ENCODE measurements at places on chromosomes 1 and 21.

DNA sequence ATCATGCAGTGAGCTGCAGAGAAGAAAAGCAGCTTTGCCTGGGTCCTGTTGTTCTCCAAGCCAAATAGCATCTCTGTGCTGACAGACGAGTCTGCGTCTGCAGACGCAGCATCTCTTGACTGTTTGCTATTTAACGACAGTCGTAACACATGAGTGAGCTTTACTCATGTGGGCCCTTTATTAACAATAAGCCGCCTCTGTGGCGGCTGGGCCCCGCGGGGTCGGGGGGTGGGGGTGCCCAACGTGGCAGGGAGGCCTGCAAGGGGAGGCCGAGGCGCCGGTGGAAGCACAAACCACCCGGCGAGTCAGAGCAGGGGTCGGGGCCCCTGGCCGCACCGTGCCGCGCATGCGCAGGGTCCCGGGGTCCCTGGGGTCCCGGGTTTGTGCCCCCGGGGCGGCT, 435.1 kb downstream of the KIF26B start:
- DNase-seq, result no peak

DNA sequence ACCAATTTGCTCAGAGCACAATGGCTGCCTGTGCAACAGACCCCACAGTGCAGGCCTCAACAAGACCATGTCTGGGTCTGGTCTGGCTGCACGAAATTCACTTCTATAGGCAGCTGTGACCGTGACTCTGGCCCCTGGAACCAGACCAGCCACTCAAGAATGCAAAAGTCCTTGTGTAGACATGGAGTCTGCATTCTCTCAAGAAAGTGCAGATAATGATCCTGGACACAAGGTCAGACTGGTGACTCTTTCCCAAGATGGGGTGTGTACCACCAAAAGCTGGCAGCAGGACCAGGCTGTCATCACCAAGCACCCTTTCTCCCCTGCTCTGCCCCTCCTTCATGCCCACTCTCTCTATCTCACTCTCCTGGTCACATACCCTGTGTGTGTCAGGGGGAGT, 7.1 kb upstream of the METTL25B start:
- DNase-seq, result no peak

- no peak for DNase-seq
These were observed 18.1 kb downstream of the LDLRAD1 start for GRCh38 chr1:53999920-54000319.

- no peak for DNase-seq
These were observed 32.9 kb downstream of the IVNS1ABP start for GRCh38 chr1:185284116-185284515.

DNA sequence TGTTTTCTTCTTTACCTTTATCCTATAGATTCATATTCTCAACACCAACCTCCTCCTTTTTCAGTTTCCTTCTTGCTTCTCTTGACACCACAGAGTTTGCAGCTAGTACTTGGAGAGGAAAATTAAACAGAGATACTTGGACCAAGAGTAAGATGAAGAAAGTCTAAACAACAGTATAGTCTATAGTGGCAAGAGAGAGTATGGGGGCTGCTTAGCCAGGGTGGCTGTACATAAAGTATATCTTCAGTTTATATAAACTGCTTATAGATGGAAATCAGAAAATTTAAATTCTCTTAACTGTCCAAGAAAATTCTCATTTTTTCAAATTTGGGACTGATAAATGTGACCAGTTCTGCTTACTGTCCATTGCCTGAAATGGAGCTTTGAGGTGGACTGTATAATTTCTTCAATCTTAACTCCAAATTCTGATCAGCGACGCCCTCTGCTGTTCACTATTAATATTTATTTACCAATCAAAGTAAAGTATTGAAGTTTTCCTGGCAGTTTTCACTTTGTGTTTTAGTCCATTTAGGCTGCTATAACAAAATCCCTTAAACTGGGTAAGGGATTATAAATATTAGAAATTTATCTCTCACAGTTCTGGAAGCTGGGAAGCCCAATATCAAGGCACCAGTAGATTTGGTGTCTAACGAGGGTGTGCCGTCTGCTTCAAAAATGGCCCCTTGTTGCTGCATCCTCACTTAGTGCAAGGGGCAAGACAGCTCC, 14.8 kb upstream of the METTL18 start:
- peak; percentile 43 for DNase-seq

GRCh38 chr21:42105476-42106315, 34.6 kb downstream of the UMODL1 start:
- DNase-seq, result no peak

DNA sequence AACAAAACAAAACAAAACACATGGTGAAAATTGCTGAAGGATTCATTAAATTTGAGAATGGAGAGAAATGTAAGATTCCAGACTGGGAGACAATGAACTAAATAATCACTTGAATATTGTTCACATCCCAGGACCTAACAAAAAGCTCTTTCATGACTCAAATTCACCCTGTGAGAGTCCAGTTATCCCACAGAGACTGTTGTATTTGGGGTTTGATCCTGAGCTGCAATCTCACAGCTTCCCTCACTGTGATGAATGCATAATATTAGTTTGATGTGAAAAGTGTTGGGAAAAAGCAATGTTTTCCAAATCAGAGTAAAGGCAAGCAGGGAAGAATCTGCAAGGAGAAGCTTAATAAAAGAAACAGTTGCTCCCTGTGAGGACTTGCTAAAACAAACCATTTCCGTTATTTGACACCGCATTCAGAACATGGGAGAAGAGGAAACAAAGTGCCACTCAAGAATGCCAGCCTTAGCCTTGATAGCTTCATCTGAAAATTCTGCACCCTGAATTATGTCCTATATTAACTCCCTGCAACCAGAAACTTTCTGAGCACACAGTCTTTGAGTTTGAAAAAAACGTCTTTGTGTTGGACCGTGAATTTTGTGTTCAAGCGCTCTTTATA, 208.8 kb downstream of the DAB1 start:
- no peak for DNase-seq

GRCh38 chr1:36599828-36600227, 117.1 kb upstream of the CSF3R start:
- DNase-seq, result no peak

- no peak for DNase-seq
These were observed 2.9 kb downstream of the KRTAP10-7 start for GRCh38 chr21:44603109-44603875.

GRCh38 chr1:223037845-223038244, 105.2 kb downstream of the TLR5 start:
- no peak for DNase-seq
